ENCODE measurements at places on chromosomes 12 and 14. TPM values are rescaled to one million over a fixed set of nuclear protein-coding genes. Genes with fewer than 3 reads are reported as not detected.
A peak's percentile ranks its signal among the peaks of the same experiment; 100 is the strongest.

- no peak for DNase-seq
These were observed 23.8 kb upstream of the LRTM2 start for GRCh38 chr12:1796515-1797010.

- DNase-seq, result peak; percentile 45
These were observed at the start of gene P3H3 for GRCh38 chr12:6827982-6828780. Gene P3H3 (plus strand): TSS chr12:6828407. CDS start chr12:6828441, 34 bp downstream.

DNA sequence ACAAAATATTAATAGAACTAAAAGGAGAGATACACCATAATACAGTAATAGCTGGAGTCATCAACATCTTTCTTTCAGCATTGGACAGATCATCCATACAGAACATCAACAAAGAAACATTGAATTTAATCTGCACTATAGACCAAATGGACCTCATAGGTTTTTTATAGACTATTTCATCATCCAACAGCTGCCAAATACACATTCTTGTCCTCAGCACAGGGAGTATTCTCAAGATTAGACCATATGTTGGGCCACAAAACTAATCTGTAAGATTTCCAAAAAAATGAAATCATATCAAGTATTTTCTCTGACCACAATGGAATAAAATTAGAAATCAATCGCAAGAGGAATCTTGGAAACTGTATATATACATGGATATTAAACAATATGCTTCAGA is 86.9 kb downstream of the FSCB start:
- DNase-seq, result no peak

GRCh38 chr14:33250963-33251362 is 312.3 kb downstream of the NPAS3 start:
- DNase-seq, result no peak

DNA sequence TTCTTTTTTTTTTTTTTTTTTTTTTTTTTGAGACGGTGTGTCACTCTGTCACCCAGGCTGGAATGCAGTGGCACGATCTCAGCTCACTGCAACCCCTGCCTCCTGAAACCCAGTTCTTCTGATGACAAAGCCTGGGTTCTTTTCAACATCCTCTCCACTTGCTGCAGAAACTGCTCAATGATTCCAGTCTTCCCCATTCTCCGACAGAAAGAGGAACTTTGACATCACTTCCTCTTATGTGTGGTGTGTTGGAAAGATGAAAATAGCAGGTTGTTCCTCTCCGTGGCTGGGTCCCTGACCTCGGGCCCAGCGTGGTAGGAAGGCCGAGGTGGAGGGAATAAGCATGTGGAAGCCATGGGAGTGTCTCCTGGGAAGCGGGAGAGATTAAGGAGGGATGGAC is 198.4 kb downstream of the PHETA1 start:
- DNase-seq, result no peak

- DNase-seq, result no peak
These were observed 195.7 kb downstream of the TMEM117 start for GRCh38 chr12:44031472-44032185.

GRCh38 chr12:42608196-42608825 is 18.8 kb upstream of the PRICKLE1 start:
- DNase-seq, result no peak

- DNase-seq, result no peak
These were observed 455.5 kb downstream of the AEBP2 start for GRCh38 chr12:19894803-19895202.

DNA sequence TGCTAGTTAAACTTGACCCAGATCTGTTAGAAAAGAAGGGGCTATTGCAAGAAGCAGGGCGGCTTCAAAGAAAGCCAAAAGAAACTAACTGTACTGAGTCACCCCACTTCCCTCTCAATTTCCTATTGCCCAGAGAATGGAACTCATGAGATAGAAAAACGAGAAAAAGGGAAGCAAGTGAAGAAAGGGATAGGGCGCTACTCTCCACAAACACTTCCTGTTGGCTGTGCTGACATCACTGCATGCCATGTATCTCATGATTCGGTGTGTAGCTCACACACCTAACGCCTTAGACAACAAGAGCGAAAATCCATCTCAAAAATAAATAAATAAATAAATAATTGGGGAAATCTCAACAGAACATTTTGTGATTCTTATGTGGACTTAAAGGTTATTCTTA is 13.0 kb upstream of the P2RX4 start:
- DNase-seq, result no peak

DNA sequence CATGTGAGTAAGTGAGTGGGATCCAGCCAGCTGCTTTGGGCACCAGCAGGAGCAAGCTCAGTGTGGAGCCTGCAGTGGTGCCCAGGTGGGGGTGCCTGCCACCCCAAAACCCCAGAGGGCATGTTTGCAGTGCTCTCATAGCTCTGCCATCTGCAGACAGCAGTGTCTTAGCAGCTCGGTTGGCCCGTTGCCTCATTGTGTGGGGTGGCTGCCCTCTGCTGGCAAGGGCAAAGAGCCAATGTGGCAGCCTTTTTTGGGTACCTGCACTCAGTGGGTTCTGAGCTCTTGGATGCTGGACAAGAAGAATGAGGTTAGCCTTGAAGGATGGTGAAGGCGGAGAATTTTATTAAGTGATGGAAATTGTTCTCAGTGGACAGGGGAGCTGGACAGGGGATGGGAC is 52.3 kb downstream of the NEUROD4 start:
- DNase-seq, result peak; percentile 39

DNA sequence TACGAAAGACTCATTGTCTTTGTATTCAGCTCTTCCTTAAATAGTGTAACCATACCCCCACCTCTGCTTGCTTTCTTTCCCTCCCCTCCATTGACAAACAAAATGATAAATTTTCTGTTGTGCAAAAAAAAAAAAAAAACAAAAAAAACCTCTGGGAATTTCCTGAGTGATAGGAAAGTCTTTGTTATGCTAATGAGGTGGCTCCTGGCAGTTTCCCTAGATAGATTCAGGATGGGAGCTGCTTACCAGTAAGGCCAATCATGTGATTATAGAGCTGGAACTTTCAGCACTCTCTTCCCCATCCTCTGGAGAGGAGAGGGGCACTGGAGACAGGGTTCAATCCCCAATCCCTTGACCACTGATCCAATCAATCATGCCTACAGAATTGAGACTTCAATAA is 120.5 kb downstream of the NUAK1 start:
- DNase-seq, result no peak

DNA sequence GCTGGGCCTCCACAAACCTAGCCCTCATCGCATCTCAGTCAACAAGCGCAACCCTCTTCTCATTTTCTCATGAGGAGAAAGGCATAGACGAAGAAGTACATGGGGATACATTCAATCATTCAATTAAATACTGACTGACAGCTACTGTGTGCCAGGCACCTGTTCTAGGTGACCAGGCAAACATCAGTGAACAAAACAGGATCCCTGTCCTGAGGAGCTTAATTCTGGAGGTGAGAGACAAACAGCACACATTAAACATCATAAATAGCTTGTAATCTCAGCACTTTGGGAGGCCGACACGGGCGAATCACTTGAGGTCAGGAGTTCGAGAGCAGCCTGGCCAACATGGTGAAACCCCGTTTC is 362 bp upstream of the ACYP1 start:
- DNase-seq, result no peak

- DNase-seq, result no peak
These were observed 2.1 kb downstream of the KRT84 start for GRCh38 chr12:52383331-52383730.

GRCh38 chr14:68702135-68702534 is 90.7 kb downstream of the ZFP36L1 start:
- DNase-seq, result no peak

The TROAP gene
- total RNA-seq, result 37.3 TPM

The C12orf42 gene
- total RNA-seq, result not detected

The KRT77 gene
- total RNA-seq, result not detected

The ZC2HC1C gene
- 0.99 TPM for total RNA-seq

The ASCL1 gene
- total RNA-seq, result not detected

The PMEL gene
- total RNA-seq, result not detected

The CCDC198 gene
- total RNA-seq, result not detected

The IL22 gene
- total RNA-seq, result not detected

The C12orf50 gene
- total RNA-seq, result not detected

The ABCC9 gene
- not detected for total RNA-seq

The ACSS3 gene
- total RNA-seq, result 1.1 TPM

The OAS3 gene
- total RNA-seq, result 8.6 TPM

The KLHDC1 gene
- not detected for total RNA-seq

The C1R gene
- 50.9 TPM for total RNA-seq

The SPPL3 gene
- 6.2 TPM for total RNA-seq

The AMDHD1 gene
- total RNA-seq, result not detected

The SLC25A47 gene
- not detected for total RNA-seq

Data from MG63 (cell line).